Aortic smooth muscle cell (primary cell): ENCODE measurements at places on chromosomes 12 and 14. TPM values are rescaled to one million over a fixed set of nuclear protein-coding genes. Genes with fewer than 3 reads are reported as not detected.

Gene ANKRD33
- 0.06 TPM in 1 of 2 replicates, not detected in the other for total RNA-seq

Gene FAR2
- total RNA-seq: 11.0 and 21.4 TPM in 2 replicates

Gene LRRC43
- 0.79 and 0.87 TPM in 2 replicates for total RNA-seq

Gene GPR68
- 0.75 and 1.1 TPM in 2 replicates for total RNA-seq

Gene GCN1
- 73.9 and 92.3 TPM in 2 replicates for total RNA-seq
